Stimulated activated CD4-positive, alpha-beta T cell treated with anti-CD3 and anti-CD28 coated beads, Interleukin-12 subunit alpha, Interleukin-12 subunit beta, amount 100 ng/mL, for 4 hours (primary cell): ENCODE measurements at places on chromosomes 2 and 18.

- DNase-seq = no peak
These were observed 371 bp upstream of the LCLAT1 start for GRCh38 chr2:30446602-30447148.

DNA sequence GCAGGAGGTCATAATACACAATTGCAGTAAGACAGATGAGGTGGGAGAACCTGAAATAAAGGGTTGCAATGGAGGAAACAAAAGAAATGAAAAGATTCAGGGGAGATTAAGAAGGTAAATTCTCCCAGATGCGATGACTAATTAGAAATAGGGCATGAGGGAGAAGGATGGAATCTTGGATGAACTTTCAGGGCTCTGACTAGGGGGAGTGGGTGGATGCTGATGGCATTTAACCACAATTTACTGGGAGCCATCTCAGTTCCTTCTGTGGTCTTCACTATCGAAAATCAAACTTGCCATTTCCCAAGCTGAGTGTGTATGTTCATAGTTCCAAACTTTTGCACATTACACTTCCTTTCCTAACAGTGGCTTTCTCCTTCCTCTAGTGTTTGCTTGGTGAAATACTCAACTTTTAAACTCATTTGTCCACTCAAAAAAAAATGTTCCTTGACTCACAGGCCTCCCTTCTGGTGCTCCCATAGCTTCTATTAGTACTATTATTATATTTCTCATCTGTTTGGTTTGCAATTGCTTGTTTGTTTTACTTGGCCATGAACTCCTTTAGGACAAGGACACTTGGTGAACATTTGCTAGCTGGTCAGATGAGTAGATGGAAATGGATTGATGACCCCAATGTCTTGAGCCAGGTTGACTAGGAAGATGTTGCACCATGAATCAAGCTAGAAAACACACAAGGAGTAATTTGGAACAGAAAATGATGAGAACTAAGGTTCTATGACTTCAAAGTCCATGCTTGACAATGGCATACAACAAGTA lies 178.5 kb downstream of the DIS3L2 start:
- DNase-seq = no peak

DNA sequence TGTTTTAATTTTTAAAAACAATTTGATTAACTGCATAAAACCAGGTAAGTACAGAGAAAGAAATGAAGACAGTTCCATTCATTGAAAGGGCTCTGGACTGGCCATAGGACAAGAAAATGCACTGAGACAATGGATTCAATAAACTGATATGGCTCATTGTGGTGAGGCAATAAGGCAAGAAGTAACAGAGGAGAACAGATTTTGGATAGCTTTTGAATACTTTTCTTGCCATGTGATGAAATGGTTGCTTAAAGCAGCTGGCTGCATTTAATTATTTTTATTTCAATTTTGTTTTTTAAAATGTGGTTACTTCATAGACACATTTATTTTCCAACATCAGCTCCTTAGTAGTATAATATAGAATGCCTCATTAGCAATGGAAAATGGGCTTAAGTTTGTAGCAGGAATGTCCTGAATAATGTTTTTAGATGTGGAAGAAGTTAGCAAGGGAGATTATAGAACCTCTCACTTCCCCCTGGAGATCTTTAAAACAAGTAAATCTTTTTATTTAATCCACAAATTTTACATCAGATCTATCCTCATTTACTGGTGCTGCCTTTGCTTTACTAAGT lies 646.9 kb upstream of the ZEB2 start:
- DNase-seq = no peak

DNA sequence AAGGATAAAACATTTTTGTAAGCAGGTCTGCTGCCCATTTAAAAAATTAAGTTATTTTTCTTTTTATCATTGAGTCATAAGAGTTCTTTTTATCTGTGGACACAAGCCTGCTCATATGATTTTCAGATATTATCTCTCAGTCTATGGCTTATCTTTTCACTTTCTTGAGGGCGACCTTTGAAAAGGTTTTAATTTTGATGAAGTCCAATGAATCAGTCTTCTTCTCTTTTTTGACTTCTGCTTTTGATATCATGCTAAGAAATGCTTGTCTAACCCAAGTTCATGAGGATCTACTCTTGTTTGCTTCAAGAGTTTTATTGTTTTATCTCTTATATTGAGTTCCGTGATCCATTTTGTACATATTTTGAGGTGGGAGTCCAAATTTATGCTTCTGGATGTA lies 36.5 kb downstream of the PSMD14 start:
- no peak for DNase-seq

GRCh38 chr2:190318931-190319554 lies 583 bp downstream of the HIBCH start:
- no peak for DNase-seq

DNA sequence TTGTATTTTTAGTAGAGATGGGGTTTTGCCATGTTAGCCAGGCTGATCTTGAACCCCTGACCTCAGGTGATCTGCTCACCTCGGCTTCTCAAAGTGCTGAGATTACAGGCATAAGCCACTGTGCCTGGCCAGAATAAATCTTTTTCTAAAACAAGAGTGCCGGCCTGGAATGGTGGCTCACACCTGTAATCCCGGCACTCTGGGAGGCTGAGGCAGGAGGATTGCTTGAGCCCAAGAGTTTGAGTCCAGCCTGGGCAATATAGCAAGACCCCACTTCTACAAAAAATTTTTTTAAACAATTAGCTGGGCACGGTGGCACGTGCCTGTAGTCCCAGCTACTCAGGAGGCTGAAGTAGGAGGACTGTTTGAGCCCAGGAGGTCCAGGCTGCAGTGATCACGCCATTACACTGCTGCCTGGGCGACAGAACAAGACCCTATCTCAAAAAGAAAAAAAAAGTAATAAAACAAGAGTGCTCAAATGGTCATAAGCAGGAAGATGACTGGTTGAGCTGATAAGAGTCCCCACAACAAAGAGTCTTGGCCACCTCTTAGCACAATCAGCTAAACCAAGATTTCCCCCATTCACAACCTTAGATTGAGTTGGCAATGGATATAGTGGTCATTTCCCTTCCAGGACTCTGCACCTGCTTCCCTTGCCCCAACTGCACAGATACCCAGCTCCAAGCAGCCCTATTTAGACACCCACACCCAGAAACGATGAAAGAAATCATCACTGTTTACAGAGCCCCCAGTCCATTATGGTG lies 5.8 kb upstream of the UCN start:
- DNase-seq = no peak
